ENCODE measurements at places on chromosomes 1 and 21. TPM values are rescaled to one million over a fixed set of nuclear protein-coding genes. Genes with fewer than 3 reads are reported as not detected.

Gene TSPAN1
- 65.6 TPM for polyA plus RNA-seq

Gene TSPAN2
- 36.8 TPM for polyA plus RNA-seq

Gene BSND
- 6.2 TPM for polyA plus RNA-seq

Gene DAP3
- polyA plus RNA-seq, result 133 TPM

Gene LYPD8
- polyA plus RNA-seq, result not detected

Gene ELF3
- polyA plus RNA-seq, result 55.9 TPM

Gene ACBD3
- 47.3 TPM for polyA plus RNA-seq

Gene LRIF1
- polyA plus RNA-seq, result 17.7 TPM

Gene TNFRSF4
- polyA plus RNA-seq, result 1.7 TPM

Gene LRRC8C
- polyA plus RNA-seq, result 6.9 TPM

Gene UBAP2L
- polyA plus RNA-seq, result 202 TPM

Gene OR2G6
- 0.04 TPM for polyA plus RNA-seq

Gene TLCD4
- 6.2 TPM for polyA plus RNA-seq

Gene AGRN
- polyA plus RNA-seq, result 287 TPM

Gene PODN
- polyA plus RNA-seq, result 1.7 TPM

Gene OLFM3
- polyA plus RNA-seq, result 23.8 TPM

Gene LCK
- polyA plus RNA-seq, result 4.3 TPM

Gene GBP2
- 2.9 TPM for polyA plus RNA-seq

Gene KIF14
- polyA plus RNA-seq, result 6.5 TPM

Gene OR6K3
- polyA plus RNA-seq, result not detected

Gene IVL
- polyA plus RNA-seq, result 0.27 TPM
